ENCODE measurements at places on chromosomes 3 and 15.
A peak's percentile ranks its signal among the peaks of the same experiment; 100 is the strongest.

GRCh38 chr3:30306896-30307295 lies 299.5 kb upstream of the TGFBR2 start:
- no peak for DNase-seq

- DNase-seq = no peak
Observed at GRCh38 chr3:78707609-78708008, 1060.2 kb downstream of the ROBO1 start.

GRCh38 chr3:51123531-51123930 lies 261.6 kb upstream of the MANF start:
- no peak for DNase-seq

DNA sequence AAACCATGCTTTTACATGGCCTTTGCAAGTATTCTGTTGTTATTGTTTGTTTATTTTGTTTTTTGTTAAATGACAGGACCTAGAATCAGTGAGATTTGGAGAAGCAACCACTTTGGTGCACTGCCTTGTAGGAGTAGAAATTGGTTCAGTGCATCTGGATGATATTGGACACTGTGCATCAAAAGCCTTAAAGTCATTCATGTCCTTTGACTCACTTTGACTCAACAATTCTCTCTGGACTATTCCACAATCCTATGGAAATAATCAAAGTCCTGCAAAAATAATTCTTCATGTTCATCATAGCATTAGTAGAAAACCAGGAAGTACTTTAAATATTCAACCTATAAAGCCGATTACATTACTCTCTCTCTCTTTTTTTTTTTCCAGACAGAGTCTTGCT lies 224.8 kb downstream of the ABHD5 start:
- DNase-seq = no peak

GRCh38 chr3:101038393-101038792 lies 45.2 kb upstream of the ABI3BP start:
- no peak for DNase-seq

DNA sequence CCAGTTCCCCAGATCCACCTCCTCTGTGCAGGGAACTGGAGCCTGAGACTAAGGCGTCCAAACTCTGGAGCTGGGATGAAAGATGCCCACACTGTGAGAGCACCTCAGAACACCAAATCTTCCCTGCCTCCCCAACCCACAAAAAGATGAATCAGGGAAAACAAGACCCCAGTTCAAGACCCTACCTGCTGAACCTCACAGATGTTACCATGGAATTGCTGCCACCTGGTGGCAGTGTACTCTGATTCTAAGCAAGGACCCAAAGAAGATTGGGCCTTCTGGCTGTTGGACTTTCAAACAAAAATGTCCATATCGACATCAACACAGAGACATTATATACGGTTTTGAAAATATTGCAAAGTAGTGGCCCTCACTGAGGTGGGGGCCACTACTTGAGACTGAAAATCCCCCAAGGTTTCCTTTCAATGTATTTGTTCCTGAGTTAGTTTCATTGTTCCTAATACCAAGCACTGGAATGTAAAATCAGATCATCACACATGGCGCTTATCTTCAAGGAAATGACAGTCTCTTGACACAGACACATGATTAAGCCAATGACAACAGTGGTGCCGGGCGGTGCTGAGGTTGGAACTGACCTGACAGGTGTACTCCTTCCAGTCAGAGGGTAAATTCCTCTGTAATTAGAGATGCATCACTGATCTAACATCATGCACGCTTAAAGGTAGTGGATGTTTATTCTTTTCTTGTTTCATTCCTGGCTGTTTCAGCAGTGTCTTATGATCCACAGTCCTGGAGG lies 67.6 kb downstream of the SLC6A11 start:
- peak; percentile 36 for DNase-seq

DNA sequence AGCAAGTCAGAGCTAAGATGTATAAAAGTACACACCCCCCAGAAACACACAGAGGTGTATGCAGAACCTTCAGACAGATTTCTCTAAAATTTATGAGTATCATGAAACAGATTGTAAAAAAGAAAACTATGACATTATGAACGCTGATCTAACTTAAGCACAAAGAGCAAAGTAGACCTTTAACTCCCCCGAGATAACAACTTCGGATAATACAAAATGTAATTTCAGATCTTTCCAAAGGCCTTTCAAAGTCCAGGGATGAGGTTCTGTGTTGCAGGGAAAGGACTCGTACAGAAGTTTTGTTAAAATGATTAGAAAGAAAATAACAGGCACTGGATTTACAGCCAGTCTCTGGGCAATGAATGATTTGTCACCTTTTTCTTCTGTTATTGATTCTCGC lies 92.8 kb upstream of the FGF12 start:
- DNase-seq = no peak

DNA sequence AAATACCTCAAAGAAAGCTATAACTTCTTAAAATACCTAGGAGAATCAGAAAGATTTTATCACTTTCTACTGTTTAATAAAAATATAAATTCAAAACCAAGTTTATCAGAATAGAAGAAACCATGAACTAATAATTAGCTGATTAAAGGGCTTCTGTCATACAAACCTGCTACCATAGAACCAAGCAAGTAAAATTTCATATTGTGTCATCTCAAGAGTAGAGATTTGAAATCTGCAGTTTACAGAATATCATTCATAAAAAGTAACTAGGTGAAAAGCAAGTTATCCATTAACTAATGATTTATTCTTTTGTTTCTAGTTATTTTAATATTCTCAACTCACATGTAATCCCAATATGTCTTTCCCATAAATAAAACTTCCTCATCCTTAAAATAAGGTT lies 36.8 kb upstream of the XXYLT1 start:
- no peak for DNase-seq

- no peak for DNase-seq
Observed at GRCh38 chr3:78972617-78973301, 795.0 kb downstream of the ROBO1 start.

DNA sequence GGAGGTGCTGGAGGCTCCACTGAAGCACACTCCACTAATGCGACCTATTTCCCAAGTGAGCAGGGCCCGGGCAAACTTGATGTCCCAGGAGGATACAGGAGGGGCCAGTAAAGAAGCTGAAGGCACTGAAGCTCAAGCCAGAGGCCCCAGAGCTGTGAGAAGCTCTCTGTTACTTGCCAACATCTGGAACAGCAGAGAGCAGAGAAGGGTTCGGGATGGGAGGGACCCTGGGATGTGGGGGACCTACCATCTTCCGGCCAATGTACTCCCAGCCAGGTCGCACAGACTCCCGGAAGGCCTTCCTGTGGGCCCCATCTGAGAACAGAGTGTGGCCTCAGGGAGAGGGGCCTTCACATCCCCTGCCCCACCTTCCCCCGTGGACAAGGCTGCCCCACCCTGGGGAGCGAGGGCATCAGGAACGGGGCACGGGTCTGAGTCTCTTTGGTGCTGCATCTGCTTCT lies 3.1 kb downstream of the HHATL start:
- DNase-seq = no peak

DNA sequence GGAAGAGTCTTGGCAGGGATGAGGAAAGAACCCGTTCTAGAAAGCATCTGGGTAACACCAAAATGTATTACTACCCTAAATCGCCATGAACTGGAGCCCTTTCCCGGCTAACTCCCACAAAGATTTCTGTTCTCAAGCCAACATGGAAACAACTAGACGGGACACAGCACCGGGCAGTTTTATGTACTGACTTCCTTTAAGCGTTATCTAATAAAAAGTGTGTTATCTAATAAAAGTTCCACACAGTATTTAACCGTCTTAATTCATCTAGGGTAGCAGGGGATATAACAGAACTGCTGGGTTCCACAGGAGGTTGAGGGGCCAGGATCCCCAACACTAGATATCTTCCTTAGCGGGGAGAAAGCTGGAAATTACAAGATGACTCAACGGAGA lies 347 bp upstream of the C3orf62 start:
- no peak for DNase-seq

DNA sequence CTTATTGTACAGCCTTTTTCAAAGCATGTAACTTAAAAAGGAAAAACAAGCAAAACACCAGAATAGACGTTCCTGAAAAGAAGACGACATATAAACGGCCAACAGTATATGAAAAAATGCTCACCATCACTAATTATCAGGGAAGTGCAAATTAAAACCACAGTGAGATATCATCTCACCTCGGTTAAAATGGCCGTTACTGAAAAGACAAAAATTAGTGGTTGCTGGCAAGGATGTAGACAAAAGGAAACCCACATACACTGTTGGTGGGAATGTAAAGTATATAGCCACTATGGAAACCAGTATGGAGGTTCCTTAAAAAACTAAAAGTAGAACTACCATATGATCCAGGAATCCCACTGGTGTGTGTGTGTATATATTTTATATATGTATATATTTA lies 64.5 kb upstream of the MLF1 start:
- DNase-seq = no peak

Data from nephron progenitor cell (in vitro differentiated cells).